NCI-H1105 treated with DMSO at 0.1 percent for 48 hours (cell line): ENCODE measurements at places on chromosomes 12 and 14.

GRCh38 chr12:123966596-123966995 is 6.0 kb downstream of the CCDC92 start:
- DNase-seq, result no peak

- DNase-seq, result no peak
These were observed 141.2 kb downstream of the SLC5A8 start for GRCh38 chr12:101068836-101069235.

- no peak for DNase-seq
These were observed 729.7 kb upstream of the USP15 start for GRCh38 chr12:61530456-61530855.

GRCh38 chr12:28413460-28414109 is 223.3 kb downstream of the CCDC91 start:
- DNase-seq, result no peak

DNA sequence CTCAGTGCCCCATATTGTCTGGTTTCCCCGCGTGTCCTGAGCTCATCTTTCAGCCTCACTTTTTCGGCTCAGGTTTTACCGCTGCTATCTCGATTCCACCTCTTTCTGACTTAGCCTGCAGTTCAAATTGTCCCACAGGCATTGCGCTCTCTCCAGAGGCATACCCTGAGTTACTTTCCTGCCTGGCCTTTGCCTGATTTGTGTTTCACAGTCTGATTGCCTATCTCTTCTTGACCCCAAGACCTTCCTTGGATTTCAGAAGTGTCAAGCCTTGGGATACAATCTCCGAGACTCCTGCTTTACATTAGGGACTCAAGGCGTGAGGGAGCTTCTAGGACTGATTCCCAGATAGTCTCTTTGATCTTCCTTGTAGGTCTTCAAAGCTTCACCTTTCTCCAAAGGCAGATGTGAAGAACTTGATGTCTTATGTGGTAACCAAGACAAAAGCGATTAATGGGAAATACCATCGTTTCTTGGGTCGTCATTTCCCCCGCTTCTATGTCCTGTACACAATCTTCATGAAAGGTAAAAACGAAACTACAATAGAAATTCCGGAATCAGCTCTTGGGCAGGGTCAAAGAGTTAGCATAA is 629 bp downstream of the LETMD1 start:
- no peak for DNase-seq

GRCh38 chr12:112401903-112402498 is 7.4 kb downstream of the RPL6 start:
- no peak for DNase-seq

DNA sequence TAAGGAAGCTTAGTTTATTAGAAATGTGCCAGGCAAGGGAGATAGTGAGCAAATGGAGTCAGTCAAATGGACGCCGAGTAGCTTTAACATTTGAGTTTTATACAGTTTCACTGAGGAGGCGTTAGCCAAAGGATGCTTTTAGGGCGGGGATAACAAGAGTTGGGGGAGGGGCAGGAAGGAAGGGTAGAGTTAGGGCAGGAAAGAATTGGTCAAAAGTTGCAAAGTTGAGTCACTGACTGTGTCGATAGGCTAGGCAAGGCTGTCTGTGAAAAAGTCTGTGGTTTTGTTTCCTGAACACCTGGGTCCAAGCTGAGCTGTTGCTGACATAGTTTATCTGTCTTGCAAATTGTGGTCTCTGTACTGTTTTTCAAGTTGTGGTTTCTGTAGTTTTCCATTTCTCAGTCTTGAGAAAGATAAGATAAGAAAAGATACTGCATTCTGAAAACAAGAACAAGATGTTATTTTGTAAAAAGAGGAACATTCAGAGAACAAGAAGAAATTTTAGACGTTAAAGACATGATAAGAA is 62.6 kb upstream of the RESF1 start:
- no peak for DNase-seq
